ENCODE measurements at places on chromosomes 1 and 21.

GRCh38 chr1:53391296-53391695, 63.4 kb upstream of the LRP8 start:
- no peak for DNase-seq

- no peak for DNase-seq
These were observed 1.5 kb upstream of the S100B start for GRCh38 chr21:46606427-46606813.

DNA sequence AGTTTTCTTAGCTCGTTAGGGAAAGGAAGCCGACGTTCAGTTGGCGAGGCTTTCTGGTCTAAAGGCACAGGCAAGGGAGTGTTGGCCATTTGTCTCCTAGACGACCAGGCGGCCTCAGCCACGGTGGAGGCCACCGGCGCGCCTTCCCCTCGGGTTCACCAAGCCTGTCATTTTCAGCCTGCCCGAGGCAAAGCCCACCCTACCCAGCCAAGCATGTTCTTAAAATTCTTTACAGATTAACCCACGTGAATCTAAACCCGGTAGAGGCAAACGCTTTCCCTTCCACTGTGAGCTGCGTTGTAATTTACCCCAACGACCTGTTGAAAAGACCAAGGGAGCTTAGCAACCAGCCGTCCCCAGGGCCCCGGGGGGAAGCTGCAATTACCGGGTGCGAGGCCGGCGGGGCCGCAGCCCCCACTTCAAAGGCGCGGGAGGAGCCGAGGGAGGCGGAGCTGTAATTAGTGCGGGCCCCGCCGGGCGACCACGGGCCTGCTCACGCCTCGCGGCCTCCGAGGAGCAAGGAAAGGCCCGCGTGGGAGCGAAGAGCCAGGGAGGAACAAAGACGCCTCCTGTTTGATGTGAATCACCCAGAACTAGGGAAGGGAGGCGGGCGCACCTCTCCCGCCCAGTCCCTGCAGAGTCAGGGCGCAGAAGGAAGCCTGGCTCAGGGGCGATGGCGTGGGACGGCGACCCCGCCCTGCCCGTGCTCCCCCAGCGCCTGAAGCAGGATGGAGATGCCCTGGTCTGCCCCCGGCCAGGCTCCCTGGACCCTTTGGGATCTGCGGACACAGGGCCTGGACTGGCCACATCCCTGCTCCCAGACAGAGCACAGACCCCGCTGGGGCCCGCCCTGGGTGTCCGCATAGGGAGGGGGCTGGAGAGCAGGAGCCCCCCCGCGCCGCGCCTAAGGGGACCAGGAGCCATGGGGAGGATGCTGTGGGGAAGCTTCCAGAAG, 12.1 kb upstream of the TSPEAR start:
- no peak for DNase-seq

- DNase-seq, result no peak
These were observed 174.1 kb upstream of the IGSF21 start for GRCh38 chr1:17933501-17933900.

Data from endothelial cell of umbilical vein (primary cell).